NCI-H774 (cell line): ENCODE measurements at places on chromosomes 12 and 14.

GRCh38 chr12:2925322-2925995 lies 33.7 kb upstream of the TEAD4 start:
- DNase-seq, result no peak

GRCh38 chr14:99706107-99706900 lies 22.2 kb downstream of the CYP46A1 start:
- no peak for DNase-seq

DNA sequence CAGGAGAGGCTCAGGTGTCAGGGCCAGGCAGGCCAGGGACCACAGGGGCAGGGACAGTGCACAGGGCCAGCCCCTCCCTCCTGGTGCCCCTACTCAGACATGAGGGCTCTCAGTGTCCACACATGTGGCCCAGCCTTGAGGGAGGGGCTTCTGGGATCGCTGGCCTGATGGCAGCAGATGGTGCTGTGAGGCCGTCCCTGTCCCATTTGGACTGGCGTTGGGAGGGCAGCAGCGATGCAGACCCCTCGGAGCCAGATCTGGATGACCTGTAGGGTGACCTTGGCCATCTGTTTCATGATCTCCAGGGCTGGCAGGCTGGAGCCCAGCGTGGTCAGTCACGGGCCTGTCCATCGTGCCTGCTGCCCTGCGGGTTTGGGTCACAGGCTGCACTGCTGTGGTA lies 377.6 kb downstream of the TMEM121 start:
- no peak for DNase-seq

DNA sequence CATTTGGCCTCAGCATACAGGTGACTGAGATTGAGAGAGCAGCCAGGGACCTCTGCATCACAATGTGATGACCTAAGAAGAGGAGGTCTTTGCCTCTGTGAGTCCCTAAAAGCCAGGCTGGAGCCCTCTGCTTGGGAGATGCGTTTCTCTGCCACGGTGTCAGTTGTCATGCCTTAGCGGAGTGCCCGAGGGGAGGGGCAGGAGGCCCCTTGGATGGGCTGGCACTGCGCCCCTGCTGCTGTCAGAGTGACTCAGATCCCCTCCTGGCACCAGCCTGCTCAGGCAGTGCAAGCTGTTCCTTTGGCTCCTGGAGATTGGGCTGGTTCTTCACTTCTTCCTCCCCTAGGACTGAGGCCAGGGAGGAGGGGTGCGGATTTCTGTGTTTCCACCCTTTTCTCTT lies 64.9 kb upstream of the KCNA5 start:
- peak; percentile 22 for DNase-seq

DNA sequence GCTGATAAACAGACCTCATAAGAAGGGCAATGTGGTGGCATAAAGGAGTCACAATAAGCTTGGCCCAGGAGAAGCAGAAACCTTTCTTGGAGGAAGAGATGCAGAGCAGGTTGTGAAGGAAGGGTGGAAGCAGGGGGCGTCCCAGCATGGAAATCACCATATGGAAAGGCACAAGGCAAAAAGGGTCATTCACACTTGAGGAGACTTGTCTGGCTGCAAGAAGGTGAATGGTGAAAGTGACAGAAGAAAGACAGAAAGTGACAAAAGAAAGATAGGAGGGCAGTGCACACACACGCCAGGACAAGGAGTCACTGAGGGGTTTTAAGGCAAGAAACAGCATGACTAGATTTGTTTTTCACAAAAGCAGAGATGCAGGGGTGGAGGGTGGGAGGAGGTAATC lies 38.3 kb downstream of the GALNT4 start:
- DNase-seq, result no peak

- DNase-seq, result no peak
Observed at GRCh38 chr12:75509621-75510020, 1.8 kb downstream of the KRR1 start.

DNA sequence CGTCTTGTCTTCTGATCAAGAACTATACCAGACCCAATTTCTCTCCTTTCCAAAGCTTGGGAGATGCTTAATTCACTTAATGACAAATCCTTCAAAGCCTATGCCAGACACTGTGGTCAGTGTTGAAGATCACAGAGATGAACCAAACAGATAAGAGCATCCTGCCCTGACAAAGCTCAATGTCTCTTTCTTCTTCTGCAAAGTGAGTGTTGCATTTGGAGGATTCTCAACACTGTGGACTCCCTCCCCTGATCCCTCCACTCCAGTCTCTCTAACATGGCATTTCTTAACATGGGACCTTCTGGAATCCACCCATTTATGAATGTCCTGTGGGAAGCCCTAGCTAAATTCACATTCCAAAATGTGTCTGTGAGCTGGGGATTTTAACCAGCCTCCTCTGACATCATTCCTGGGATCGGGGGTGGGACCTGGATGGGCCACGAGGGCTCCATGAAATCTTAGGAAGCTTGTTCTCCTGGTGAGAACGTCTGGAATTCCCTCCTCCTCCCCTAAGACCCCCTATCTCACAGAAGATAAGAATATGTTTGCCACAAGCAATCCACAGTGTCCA lies 20.3 kb downstream of the SYNE3 start:
- no peak for DNase-seq
